Putamen (tissue), 1 donor: ENCODE measurements at places on chromosomes 13 and 19.

GRCh38 chr13:28550091-28550490, 55.2 kb upstream of the FLT1 start:
- DNase-seq = no peak

GRCh38 chr19:53196777-53197396, 3.7 kb upstream of the ZNF665 start:
- DNase-seq = peak; percentile 95

DNA sequence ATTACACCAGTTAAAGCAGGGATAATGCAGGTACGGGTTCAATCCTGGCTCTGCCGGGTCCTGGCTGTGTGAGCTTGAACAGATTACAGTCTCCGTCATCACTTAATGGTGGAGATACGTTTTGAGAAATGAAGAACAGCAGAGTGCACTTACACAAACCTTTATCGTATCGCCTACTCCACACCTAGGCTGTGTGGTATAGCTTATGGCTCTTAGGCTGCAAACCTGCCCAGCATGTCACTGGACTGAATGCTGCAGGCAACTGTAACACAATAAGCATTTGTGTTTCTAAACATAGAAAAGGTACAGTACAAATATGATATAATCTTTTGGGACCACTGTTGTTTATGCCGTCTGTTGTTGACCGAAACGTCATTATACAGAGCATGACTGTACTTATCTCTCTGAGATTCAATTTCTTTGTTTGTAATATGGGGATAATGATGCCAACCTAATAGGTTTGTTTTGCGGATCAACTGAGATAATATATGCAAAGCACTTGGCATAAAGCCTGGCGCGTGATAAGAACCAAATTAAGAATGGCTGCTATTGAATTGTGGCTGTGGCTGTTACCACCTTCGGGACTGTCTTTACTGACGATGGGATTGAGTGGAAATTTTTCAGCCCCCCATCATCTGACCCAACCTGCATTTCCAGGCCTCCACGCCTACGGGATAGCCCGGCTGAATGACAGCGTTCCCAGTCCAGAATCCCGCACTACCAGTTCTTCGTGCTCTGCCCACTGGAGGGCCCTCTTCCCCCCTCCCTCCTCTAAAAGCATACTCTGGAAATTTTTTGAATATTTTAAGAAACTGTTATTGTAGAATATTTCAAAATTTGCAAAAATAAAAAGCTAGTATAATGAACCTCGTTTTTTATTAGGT, 11.2 kb downstream of the KRTDAP start:
- DNase-seq = no peak

DNA sequence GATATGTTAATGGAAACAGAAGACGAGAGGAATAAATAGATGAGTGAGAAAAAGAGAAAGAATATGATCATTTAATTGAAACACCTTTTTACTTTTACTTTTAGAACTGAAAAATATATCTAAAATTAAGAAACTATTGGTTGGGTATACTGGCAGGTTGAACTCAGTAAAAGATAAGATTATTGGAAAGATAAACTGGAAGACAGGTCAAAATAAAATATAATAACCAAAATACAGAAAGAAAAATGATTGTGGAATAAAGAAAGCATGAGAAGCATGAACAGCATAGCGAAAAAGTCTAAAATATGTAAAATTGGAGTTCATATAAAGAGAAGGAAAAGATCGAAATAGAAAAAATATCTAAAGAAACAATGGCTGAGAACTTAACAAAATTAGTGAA, 242.2 kb upstream of the MIR17HG start:
- DNase-seq = no peak

DNA sequence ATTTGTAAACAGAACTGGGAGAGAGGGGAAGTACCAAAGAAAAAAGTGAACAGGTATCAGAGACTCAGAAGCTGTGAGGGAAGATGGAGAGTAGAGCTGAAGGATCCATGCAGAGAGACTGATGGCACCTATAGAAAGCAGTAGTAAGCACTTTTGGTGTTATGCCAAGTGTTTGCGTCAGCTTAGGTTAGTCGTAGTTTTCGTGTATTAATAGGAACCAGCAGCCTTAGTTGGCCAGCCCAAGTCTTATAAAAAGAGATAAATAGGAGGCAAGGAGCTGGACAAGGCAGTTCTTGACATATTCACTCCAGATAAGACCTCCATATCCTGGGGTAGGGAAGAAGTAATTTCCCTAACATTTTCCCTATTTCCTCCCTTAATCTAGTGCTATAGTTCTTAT, 214.2 kb downstream of the OXGR1 start:
- DNase-seq = no peak

DNA sequence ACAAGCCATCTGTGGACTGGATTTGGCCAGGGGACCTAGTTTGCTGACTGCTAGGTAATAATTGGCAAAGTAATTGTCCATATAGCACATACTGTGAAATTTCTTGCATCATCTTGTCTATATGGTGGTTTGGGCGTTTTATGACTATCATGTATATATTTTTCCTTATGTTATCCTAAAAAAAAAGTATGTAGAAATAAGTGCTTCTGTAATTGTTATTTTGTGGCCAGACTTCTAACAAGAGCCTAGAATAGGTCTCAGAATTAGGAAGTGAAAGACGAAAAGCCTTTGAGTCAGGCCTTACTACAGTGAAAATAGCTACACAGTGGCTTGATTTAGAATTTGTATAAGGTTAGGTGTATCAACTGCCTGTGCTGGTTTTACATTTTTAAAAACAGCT, 4.2 kb downstream of the FNDC3A start:
- no peak for DNase-seq

GRCh38 chr13:42706286-42706685, 75.1 kb upstream of the FAM216B start:
- no peak for DNase-seq

GRCh38 chr19:33286899-33287298, 15.4 kb downstream of the CEBPA start:
- DNase-seq = no peak

GRCh38 chr19:56145698-56146097, 4.6 kb downstream of the ZNF444 start:
- DNase-seq = no peak

DNA sequence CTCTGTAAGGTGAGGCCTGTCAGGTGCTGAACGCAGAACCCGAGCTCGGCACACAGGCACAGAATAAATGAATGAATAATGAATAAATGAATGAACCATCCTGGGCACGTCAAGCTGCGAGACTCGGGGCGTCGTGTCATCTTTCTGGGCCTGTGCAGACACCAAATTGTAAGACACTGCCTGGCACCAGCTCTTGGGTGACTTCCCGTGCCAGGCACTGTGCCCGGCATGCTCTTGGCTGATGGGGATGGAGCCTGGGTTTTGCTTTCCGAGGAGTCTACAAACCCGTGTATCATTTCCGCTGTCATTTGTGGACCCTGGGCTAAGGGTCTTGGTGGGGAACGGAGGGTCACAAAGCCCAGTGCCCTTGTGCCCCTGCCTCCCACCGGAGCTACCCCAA, 43.9 kb downstream of the CELF5 start:
- no peak for DNase-seq

DNA sequence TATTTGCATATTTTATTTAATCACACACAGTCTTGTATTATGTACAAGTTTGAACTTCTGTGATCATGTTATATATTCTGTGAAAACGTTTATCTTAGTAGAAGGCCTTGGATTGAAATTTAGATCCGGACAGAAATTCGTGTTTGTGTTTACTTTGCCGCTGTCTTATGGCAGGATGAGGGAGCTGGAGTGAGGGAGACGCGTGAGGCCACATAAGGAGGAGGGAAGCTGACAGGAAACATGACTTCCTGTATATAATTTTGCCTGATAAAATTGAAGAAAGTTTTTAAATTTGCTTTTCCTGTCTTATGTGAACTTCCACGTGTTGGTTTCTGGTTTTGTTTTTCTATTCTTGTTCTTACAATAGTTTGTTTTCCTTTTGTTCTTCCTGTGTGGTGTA, 200.2 kb downstream of the MTUS2 start:
- DNase-seq = no peak

- no peak for DNase-seq
Observed at GRCh38 chr13:21324803-21325202, 134.3 kb downstream of the ZDHHC20 start.

GRCh38 chr13:23567906-23568460, 2.2 kb upstream of the TNFRSF19 start:
- no peak for DNase-seq

DNA sequence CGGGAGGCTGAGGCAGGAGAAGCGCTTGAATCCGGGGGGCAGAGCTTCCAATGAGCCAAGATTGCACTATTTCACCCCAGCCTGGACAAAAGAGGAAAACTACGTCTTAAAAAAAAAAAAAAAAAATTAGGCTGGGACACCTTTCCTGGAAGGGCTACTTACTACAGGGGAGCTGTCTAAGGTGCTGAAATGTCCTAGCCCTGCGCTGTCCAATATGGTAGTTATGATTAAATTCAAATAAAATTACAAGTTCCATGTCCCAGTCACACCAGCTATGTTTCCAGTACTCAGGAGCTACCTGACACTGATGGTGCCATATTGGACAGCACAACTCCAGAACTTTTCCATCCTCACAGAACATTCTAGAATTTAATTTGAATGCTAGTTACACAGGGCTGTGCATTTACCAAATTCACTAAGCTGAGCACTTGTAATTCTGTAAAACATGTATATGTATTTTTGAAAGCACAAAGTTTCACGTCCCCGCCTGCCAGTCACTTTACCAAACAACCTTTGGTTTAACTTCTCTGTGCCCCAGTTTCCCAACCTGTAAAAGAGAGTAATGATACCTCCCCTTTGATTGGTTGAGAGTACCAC, 9.2 kb upstream of the ZSCAN22 start:
- no peak for DNase-seq

- no peak for DNase-seq
Observed at GRCh38 chr13:111304041-111304544, 16.3 kb upstream of the TEX29 start.

- DNase-seq = no peak
Observed at GRCh38 chr19:16703677-16704076, 16.0 kb upstream of the NWD1 start.

DNA sequence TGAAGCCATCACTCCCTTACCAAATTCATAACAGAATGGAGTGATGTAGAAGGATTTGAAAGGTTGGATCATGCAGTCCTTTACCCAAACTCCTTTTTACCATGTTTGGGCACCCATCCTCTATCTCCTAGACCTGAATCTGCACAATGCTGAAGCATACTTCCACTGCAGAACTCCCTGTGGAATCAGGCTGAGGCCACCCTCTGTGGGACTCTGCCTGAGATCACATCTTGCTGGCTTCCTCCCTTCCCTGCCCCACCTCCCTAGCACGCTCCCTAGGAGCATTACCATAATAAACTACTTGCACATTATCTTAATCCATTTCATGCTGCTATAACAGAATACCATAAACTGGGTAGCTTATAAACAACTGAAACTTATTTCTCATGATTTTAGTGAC, 68.4 kb upstream of the VSTM2B start:
- no peak for DNase-seq

DNA sequence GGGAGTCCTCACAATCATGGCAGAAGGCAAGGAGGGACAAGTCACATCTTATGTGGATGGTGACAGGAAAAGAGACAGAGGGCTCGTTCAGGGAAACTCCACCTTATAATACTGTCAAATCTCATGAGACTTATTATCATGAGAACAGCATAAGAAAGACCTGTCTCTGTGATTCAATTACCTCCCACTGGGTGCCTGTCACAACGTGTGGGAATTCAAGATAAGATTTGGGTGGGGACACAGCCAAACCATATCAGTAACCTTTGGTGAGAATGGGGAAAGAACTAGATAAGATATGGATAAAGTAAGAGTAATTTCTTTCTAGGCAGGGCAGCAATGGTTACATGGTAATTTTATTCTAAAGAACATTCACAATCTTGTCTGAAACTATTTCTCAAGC, 344.9 kb upstream of the KLF12 start:
- DNase-seq = no peak

DNA sequence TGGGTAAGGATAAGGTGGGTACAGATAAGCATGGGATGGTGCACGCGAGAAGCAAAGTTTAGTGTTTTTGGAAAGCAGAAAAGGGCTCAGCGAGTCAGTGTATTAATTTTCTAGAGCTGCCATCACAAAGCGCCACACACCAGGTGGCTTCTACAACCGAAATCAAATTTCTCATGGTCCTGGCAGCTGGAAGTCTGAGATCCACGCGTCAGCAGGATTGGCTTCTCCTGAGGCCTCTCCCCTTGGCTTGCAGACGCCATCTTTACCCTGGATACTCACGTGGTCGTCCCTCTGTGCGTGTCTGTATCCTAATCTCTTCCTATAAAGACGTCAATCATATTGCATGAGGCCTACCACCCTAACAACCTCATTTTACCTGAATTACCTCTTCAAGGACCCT, 51.5 kb upstream of the USP29 start:
- DNase-seq = no peak

- peak; percentile 72 for DNase-seq
Observed at GRCh38 chr13:51148952-51149573, 38.0 kb upstream of the C13orf42 start.

- DNase-seq = no peak
Observed at GRCh38 chr13:110306340-110306959, 507 bp downstream of the COL4A1 start.

GRCh38 chr19:44025217-44025936, at the start of gene ZNF222:
Gene ZNF222 (plus strand): TSS chr19:44025379. CDS start chr19:44025437, 58 bp downstream.
- peak; percentile 89 for DNase-seq

DNA sequence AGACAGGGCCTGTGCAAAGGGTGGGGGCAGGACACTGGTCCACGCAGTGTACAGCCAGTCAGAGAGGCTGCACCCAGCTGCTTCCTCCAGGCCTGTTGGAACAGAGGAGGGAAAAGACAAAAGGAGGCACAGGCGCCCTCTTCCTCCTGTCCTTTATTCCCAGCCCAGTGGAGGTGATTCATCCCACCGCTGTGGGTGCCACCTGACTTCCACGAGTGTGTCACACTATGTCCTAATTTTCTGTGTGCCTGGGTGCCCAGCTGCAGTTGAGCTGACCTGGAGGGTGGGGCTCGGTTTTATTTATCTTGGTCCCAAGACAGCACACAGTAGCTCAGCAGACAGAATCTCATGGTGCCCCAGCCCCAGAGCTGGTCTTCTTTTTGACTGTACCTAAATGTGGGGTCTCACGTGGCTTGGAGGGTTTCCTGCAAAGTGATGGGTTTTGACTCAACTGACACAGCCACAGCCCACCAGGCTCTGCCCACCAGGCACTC, 9.0 kb downstream of the EPS15L1 start:
- DNase-seq = no peak

- no peak for DNase-seq
Observed at GRCh38 chr13:80727321-80727975, 386.5 kb upstream of the SPRY2 start.

DNA sequence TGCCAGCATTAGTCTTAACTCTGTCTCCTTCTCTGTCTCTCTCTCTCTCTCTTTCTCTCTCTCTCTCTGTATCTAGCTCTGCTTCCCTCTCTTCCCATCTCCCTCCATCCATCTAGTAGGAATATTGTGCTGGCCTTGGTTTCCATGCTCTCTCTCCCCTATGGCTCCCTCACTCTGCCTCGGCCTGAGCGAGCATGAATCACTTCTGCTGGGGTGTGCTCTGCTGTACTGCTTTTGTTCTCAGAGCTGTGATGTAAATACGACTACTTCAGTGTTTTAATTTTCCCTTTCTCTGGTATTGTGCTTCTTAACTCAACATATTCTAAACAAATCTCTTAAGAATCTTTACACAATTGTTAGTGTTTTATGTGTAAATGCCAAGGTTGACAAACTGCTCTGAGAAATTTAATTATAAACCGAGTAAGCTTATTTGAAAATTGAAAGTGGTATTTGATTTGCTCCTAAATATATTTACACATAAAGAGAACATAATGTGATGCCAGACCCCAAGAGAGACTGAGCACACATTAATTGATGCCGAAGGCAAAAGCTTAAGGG, 211.5 kb upstream of the KL start:
- no peak for DNase-seq
